ENCODE measurements at places on chromosomes 3 and 15.

DNA sequence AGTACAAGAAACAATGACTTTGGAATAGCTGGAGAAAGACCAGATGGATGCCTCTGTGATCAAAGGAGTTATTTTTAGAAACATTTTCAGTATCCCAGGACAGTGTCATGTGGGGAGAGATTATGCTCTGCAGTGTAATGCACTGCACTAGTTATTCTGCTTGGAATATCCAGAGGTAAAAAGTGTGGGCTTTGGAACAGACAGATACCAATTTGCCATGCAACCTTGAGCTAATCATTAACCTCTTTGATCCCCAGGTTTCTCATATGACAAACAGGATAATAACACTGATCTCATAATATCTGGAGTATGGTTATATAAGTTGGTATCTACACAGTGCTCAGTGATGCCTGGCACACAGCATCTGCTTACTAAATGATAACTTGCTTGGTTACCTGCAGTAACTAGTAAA, 12.2 kb upstream of the SLC7A14 start:
- no peak for DNase-seq

- no peak for DNase-seq
Observed at GRCh38 chr3:174614036-174614435, 245.1 kb upstream of the NAALADL2 start.

DNA sequence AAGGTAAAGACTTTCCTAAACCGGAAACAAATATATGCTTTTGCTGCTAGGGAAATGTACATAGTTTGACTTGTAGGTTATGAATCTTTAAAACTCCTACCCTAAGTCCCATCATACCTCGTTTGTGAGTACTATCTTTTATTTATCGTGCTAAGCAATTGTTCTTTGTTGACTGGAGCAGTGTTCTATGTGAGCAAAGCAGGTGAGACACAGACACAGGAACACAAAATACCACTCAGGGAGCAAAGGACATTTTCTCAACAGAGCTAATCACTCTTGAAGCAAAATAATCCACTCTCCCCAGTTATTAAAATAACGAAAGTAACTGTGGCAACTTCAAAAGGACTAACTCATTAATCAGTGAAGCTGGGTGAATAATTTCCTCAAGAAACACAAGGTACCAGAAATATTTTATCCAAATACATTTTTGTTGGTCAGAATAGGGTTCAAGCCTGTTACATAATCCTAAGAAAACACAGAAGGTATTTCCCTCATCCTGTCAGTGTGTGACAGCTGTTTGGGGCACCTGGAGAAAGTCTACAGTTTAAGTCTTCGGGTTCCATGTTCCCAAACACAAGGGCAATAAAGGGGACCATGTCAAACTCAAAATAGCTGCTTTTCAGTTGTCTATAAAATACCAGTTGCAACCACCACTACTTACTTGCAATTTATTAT, 407.7 kb downstream of the FOXP1 start:
- no peak for DNase-seq

DNA sequence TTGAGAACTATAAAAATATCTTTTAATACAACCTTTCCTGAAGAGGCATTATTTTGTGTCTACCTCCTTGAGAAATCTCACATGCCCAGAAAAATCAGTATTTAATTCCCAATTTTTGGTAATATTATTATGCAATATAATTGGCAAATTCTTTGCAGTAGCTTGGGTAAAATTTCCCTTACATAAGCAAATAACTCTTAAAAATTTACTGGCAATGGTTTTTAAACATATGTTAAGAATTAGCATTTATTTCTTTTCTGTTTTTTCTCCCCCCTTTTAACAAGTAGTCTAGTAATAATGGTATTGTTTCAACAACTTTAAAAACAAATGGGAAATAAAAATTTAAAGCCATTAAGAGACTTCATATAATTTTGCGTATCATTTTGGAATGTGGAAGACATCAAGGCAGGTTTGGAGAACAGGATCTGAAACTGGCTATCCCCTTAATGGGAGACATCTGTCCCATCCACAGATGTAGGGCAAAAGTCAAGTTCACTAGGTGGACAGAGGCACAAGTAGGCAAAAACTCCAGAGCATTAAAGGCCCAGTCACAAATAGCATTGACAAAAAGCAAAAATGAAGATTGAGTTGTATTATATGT, 89.6 kb upstream of the AADACL2 start:
- DNase-seq = no peak

GRCh38 chr3:149662240-149662887, 4.5 kb upstream of the WWTR1 start:
- no peak for DNase-seq

GRCh38 chr3:189289251-189289650, 117.5 kb downstream of the TPRG1 start:
- no peak for DNase-seq

- no peak for DNase-seq
Observed at GRCh38 chr3:52181543-52181942, 16.4 kb upstream of the ALAS1 start.

DNA sequence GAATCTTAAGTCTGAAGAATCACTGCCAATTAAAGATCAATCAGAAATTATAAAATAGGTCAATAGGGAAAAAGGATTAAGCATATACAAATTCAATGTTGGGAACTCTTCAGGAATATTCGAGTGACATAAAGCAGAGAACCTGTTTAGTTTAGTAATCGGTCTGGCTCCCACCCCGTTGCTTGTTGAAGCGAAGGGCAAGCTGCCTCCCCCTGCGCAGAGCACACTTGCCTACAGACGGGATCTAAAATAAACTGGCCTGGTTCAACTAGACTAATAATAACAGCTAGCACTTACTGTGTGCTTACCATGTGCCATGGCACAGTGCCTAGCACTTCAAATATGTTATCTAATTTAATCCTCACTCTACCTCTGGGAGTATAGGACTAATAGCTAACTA, 8.6 kb downstream of the SEMA6D start:
- no peak for DNase-seq

GRCh38 chr3:33787328-33788009, 11.0 kb upstream of the PDCD6IP start:
- DNase-seq = peak; percentile 17

DNA sequence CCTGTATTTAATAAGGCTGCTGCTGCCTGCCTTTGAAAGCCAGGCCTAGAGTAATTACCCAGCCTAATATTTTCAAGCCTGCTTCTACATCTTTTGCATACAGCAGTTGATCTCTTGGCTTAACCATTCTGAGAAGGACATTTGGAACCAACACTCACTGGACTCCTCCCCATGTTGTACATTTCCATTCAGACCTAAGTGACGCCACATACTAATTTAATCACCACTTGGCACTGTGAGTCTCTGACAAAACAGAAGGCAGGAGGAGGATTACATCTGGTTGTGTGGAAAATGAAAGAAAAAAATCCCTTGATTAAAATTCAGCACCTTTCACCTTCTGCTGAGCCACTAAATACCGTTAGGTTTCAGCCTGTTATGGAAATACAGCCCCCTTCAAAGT, 102.2 kb upstream of the ARRDC4 start:
- no peak for DNase-seq
